ENCODE measurements at places on chromosomes 7 and 10.
A peak's percentile ranks its signal among the peaks of the same experiment; 100 is the strongest.

DNA sequence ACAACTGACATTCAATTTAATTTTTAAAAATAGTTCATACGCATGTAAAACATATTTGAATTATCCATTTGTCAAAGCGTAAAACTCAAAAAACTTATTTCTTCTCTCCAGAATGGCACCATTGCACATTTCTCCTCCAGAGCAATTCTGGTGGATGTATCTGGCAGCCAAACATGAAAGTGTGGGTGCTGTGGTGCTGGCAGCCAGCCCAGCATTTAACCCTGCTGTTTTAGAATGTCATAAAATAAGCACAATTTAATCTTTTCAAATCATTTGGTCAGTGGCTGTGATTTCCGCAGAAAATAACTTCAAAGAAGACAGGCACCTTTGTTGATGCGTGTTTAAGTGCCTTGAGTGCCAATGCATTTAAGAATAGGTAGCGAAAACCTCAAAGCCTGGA is 302.7 kb upstream of the MEOX2 start:
- H3K4me1 ChIP-seq: no peaks in the 10 kb centered on the region
- no peaks in the 10 kb centered on the region for H3K27me3 ChIP-seq
- H3K27ac ChIP-seq: no peak overlapping the region
- no peaks in the 10 kb centered on the region for H3K36me3 ChIP-seq

GRCh38 chr10:35355971-35356724 is 19.8 kb downstream of the CCNY start:
- DNase-seq: no peak
- no peaks in the 10 kb centered on the region for H3K36me3 ChIP-seq
- peaks cover 14% of the 10 kb centered on the region for H3K4me1 ChIP-seq
- no peak overlapping the region for H3K27ac ChIP-seq

DNA sequence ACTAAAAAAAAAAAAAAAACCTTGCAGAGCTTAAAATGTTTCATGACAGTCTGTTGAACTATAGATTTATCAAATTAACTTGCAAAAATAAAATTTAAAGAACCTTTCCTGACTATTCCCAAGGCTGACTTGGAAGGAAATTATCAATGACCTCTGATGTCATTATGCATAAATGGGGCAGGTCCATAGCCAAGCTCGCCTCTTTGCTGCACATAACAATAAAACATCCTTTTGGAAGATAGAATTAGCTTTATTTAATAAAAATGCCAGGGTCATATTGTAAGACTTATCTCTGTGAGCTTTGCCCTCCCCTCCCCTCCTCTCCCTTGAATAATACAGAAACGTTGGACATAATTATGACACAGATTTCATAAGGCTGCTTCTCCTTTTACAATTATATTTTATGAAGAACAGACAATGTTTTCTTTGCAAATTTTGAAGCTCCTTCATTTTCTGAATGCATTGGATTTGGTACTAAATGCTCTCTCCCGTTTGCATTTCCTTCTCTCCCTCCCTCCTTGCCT is 444.8 kb downstream of the AUTS2 start:
- no peak for DNase-seq
- H3K27me3 ChIP-seq: no peaks in the 10 kb centered on the region
- no peak overlapping the region for H3K4me3 ChIP-seq
- no peaks in the 10 kb centered on the region for H3K4me1 ChIP-seq
- no peaks in the 10 kb centered on the region for H3K36me3 ChIP-seq
- no peak overlapping the region for H3K27ac ChIP-seq

GRCh38 chr10:128994598-128995143 is 472.4 kb upstream of the MGMT start:
- no peaks in the 10 kb centered on the region for H3K4me1 ChIP-seq
- no peaks in the 10 kb centered on the region for H3K27me3 ChIP-seq
- H3K4me3 ChIP-seq: no peak overlapping the region
- no peak for DNase-seq
- H3K36me3 ChIP-seq: no peaks in the 10 kb centered on the region
- H3K27ac ChIP-seq: no peak overlapping the region

GRCh38 chr7:37234928-37235327 is 213.7 kb downstream of the ELMO1 start:
- H3K27ac ChIP-seq: no peak overlapping the region
- DNase-seq: no peak
- no peaks in the 10 kb centered on the region for H3K36me3 ChIP-seq

GRCh38 chr7:15128716-15129115 is 226.2 kb upstream of the DGKB start:
- H3K27me3 ChIP-seq: no peaks in the 10 kb centered on the region
- H3K36me3 ChIP-seq: no peaks in the 10 kb centered on the region
- H3K4me3 ChIP-seq: no peak overlapping the region

- DNase-seq: no peak
- H3K27me3 ChIP-seq: no peaks in the 10 kb centered on the region
- no peak overlapping the region for H3K4me3 ChIP-seq
- no peaks in the 10 kb centered on the region for H3K4me1 ChIP-seq
- no peaks in the 10 kb centered on the region for H3K36me3 ChIP-seq
Measured at GRCh38 chr7:116653204-116653603, 18.8 kb upstream of the MET start.

DNA sequence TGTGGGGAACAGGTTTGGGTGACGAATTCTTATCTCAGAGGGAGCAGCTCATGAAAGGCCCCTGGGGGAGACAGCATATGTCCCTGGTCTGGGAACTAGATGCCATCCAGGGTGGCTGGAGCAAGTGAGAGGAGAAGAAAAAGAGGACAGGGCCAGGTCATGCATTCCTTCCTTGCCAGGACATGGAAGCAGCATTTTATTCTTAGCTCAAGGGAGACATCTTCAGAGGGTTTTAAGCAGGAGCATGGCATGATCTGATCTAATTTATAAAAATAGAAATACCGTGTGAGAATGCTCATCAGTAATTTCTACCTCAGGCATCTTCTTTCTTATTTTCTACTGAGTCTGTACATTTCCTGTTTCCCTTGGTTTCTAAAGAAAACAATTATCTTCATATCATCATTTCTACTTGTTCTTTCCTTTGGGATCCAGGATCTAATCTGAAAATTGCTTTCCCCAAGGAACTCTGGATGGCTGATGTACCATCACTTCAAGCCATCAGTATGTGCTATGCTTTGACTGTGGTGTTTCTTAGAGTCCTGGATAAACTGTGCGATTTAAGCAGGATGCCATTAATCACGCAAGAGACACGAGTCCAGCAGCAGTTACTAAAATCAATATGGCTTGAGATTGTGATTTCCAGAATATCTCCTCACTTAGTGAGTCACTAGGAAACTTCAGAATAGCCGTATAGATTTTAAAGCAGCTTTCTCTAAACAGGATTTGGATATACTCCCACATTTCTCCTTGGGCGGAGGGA is 386.2 kb downstream of the GALNT17 start:
- no peak overlapping the region for H3K27ac ChIP-seq
- H3K4me1 ChIP-seq: no peaks in the 10 kb centered on the region
- H3K4me3 ChIP-seq: no peak overlapping the region

- no peak for DNase-seq
- no peaks in the 10 kb centered on the region for H3K4me1 ChIP-seq
- H3K4me3 ChIP-seq: no peak overlapping the region
- H3K27ac ChIP-seq: no peak overlapping the region
Measured at GRCh38 chr7:114957444-114957843, 35.5 kb downstream of the MDFIC start.

GRCh38 chr7:77393261-77393660 is 22.9 kb downstream of the GSAP start:
- no peak for DNase-seq
- no peak overlapping the region for H3K27ac ChIP-seq
- no peaks in the 10 kb centered on the region for H3K36me3 ChIP-seq
- H3K4me3 ChIP-seq: no peak overlapping the region

DNA sequence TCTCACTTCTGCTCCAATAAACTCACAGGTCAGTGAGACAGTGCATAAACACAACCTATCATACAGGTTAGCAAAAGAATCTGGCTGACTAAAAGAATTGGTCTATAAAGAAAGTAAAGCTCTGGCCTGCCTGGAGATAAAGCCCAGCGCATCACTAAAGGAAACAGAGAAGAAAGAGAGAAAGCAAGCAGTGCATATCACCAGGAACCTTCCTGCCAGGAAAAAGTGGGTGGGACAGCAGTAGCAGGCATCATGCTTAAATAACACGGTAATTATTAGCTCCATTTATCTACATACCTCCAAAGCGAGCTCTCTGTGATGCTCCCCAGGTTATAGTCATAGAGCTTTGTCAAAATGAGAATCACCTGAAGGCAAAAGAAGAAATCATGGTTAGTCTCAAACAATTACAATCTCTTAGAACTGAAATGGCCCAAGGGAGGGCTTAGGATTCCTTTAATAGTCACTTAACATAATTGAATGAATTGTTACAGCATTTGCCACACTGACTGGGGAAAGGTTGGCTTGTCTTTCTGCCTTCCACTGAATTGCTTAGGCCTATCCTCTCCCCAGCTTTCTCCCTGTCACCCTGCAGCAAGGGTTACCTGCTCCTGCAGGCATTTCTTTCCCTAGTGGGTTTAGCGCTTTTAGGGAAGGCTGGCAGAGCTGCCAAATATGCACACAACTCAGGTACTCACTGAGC is 208.1 kb downstream of the SORCS1 start:
- H3K4me1 ChIP-seq: no peaks in the 10 kb centered on the region
- H3K27me3 ChIP-seq: no peaks in the 10 kb centered on the region
- H3K27ac ChIP-seq: no peak overlapping the region
- no peak overlapping the region for H3K4me3 ChIP-seq
- no peak for DNase-seq

DNA sequence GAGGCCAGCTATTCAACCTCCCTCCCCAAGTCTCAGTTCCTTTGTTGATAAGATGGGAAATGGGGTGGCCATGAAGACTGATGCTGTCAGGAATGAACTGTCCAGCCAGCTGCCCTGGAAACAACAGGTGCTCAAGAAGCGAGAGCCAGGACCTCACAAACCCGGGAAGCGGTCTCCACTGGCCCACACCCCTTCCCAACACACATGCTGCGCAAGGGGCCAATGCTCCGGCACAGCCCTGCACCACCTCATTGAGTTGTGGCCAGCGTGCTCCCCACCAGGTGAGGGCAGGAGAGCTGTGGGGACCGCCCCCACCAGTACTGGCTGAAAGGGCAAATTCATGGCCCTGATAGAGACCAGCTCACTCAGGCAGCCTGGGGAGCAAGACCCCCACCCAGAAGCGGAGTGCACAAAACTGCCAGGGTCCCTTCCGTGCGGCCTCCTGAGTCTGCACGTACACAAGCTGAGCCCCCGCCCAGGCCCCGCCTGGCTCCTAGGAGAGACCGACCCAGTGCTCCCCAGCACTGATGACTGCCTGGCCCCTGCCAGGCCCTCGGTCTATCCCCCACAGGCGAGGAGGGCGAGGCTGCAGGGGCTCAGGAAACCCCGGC is 216.6 kb downstream of the MAD1L1 start:
- no peak overlapping the region for H3K27ac ChIP-seq
- no peak overlapping the region for H3K4me3 ChIP-seq
- peak; percentile 14 for DNase-seq

DNA sequence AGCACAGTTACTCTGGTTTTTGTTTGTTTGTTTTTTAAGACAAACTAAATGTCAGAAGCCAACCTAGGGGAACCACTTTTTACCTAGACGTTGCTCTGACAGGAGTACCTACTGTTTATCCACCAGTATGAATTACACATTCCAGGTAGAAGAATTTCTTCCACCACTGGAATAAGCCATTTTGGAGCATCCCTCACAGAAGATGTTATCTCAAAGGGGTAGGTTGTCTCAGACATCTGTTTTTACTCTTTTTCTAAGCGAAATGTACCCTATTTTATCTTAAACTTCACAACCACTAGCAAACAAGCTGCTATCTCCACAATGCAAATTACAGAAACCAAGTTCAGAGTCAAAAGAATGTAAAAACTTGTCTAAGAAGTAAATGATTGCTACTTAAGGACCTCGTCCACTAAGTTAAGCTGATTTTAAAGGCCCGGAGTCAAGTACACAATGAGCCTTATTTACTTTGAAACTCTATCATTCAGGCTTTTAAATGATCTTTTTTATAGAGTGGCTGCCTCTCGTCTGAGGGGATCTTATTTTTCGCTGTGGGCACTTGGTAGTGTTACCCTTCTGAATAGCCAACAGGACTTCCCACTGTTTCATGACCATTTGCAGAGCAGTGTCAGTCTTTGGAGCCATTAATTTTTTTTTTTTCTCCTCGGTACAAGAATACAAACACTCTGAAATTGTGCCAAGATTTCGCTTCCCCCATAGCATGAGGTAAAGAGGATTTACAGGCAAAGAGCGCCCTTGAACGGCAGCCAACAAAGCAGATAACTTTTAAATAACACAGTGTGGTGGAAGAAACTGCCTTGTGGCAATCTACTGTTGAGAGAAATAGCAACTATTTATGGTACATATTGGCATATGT is 15.7 kb upstream of the ARMC3 start:
- H3K27me3 ChIP-seq: no peaks in the 10 kb centered on the region
- H3K36me3 ChIP-seq: no peaks in the 10 kb centered on the region
- peaks cover 2% of the 10 kb centered on the region for H3K4me1 ChIP-seq
- no peak overlapping the region for H3K27ac ChIP-seq
- DNase-seq: no peak

- H3K4me1 ChIP-seq: no peaks in the 10 kb centered on the region
- H3K27me3 ChIP-seq: no peaks in the 10 kb centered on the region
- H3K36me3 ChIP-seq: no peaks in the 10 kb centered on the region
- H3K4me3 ChIP-seq: no peak overlapping the region
Measured at GRCh38 chr7:39062811-39063210, 85.1 kb downstream of the POU6F2 start.

DNA sequence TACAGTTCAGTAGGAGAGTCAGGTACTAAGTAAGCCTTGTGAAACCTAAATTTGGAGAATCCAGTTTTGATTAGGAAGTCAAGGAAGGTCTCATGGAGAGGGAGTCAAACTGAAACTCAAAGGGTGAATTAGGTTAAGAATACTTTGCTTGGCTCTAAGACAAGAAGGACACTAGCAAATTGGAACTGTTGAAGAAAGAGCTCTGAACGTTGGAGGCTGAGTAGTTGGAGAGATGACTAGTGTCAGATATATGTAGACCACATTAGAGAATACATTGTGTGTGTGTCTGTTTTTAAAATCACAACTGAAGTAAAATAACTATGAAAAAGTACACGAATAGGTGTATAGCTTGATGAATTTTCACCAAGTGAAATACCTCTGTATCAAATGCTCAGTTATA is 6.3 kb downstream of the VPS26A start:
- H3K4me3 ChIP-seq: no peak overlapping the region
- peaks cover under 1% of the 10 kb centered on the region for H3K4me1 ChIP-seq
- H3K27ac ChIP-seq: no peak overlapping the region

DNA sequence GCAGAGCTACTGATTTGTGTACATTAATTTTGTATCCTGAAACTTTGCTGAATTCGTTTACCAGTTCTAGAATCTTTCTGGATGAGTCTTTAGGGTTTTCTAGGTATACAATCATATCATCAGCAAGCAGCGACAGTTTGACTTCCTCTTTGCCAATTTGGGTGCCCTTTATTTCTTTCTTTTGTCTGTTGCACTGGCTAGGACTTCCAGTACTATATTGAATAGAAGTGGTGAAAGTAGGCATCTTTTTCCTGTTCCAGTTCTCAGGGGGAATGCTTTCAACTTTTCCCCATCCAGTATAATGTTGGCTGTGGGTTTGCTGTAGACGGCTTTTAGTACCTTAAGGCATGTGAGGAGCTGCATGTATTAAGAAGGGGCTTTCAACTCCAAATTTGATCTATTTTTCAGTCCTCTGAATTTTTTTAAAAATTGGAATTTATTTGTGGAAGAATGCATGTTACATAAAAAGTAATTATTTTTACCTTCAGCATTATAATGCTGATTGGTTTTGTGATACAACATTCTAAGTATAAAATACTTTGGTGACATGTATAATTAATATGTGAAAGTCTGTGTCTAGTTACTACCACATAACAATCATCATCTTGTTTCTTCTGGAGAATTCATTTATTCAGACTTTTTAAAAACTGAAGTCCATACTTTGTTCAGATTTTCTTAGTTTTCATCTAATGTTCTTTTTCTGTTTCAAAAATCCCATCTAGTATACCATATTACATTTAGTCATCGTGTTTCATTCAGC is 49.6 kb downstream of the CPED1 start:
- H3K27ac ChIP-seq: no peak overlapping the region
- H3K36me3 ChIP-seq: no peaks in the 10 kb centered on the region
- DNase-seq: no peak
- no peaks in the 10 kb centered on the region for H3K27me3 ChIP-seq
- H3K4me1 ChIP-seq: peaks cover 5% of the 10 kb centered on the region

Measured in ovary (tissue), 10 donors.